ENCODE measurements at places on chromosomes 12 and 14. TPM values are rescaled to one million over a fixed set of nuclear protein-coding genes. Genes with fewer than 3 reads are reported as not detected.

DBX2 gene
- not detected for total RNA-seq

WNT1 gene
- total RNA-seq: not detected

SERPINA10 gene
- 0.09 TPM for total RNA-seq

TBX3 gene
- total RNA-seq: 13.9 TPM

CLEC4C gene
- total RNA-seq: not detected

ANO4 gene
- 0.13 TPM for total RNA-seq

POTEG gene
- total RNA-seq: not detected

GPR135 gene
- 2.8 TPM for total RNA-seq

LRRC23 gene
- total RNA-seq: 4.9 TPM

DDX23 gene
- 105 TPM for total RNA-seq

RIC8B gene
- total RNA-seq: 13.3 TPM

NOXRED1 gene
- total RNA-seq: 1.1 TPM

Data from mucosa of descending colon (tissue), 3 donors.